Activated T-helper 1 cell treated with anti-CD3 and anti-CD28 coated beads, Interleukin-12 subunit alpha, Interleukin-12 subunit beta, Interleukin-2, Interleukin-4 antibody, amounts not matched to agents 30 ng/mL and 10 ng/mL and 1 ng/mL, durations not matched to agents 14 hours and 24 hours and 36 hours (primary cell): ENCODE measurements at places on chromosomes 3 and 15. TPM values are rescaled to one million over a fixed set of nuclear protein-coding genes. Genes with fewer than 3 reads are reported as not detected.

Gene COL6A6
- total RNA-seq = not detected in 2 replicates

- DNase-seq = no peak
These were observed at the start of gene CNTN6 for GRCh38 chr3:1092771-1093170. TSS of gene CNTN6 (plus strand) at chr3:1093024. CDS start at chr3:1148009, 54,985 bp downstream.

DNA sequence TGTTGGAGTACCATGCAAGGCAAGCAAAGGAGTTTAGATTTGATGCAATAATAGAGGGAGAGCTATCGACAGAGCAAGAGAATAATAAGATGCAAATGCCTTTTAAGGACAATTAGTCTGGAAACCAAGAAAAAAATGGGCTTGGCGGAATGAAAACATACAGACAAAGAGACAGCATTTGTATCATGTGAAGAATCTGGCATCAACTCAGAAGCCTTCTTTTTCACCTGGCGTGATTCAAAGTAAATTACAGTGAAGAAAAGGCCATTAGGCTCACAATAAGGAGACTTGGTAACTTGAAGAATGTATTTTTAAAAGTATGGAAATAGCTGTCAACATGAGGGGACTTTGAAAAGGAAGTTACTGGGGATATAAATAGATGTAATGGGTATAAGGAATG lies 521.2 kb upstream of the GOLIM4 start:
- no peak for DNase-seq

- DNase-seq = no peak
These were observed 35.2 kb upstream of the SPATA12 start for GRCh38 chr3:57025237-57025636.

- no peak for DNase-seq
These were observed 79.7 kb downstream of the OTOL1 start for GRCh38 chr3:161576311-161576710.

DNA sequence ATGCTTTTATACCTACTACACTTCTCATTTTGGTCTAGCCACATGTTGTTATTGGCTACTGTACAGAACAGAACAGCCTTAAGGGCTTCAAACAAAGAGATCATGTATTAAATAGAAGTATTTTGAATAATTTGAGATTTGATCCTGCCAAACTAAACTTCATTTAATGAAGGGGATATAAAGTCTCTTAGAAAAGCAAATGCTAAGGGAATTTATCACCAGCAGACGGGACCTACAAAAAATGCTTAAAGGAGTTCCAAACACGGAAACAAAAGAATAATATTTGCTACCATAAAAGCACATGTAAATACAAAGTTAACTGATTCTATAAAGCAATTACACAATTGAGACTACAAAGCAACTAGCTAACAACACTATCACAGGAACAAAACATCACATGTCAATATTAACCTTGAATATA lies 23.6 kb upstream of the FMN1 start:
- DNase-seq = no peak
